ENCODE measurements at places on chromosomes 5 and 9.

DNA sequence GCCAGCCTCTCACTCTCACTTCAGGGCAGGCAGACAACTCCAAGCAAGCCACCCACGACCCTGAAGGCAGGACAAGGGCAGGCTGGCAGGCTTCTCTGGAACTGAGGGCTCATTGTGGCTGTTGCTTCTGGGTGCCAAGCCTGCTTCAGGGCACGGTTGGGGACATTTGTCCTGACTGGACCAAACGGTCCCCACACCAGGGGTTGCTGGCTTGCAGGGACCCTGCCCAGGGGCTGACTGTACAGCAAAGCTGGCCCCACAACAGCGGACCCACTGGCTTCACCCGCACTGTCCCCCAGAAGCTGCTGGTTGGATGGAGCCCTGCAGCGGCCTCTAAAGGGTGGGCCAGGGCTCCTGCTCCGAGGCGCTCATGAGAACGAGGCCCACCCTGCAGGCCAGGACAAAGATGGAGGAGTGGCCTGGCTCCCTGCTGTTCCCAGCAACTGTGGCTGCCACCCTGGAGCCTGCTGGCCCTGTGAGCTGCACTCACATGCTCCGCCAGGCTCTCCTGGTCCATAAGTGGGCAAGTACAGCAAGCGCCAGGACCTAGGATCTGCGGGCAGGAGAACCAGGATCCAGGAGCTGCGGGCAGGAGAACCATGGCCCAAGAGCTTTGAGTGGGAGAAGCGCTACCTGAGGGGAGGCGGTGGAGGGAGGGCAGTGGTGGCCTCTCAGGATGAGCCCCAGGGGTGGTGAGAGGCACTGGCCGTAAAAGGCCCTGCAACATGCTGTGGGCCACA is 34.4 kb upstream of the NSMF start:
- DNase-seq, result no peak

DNA sequence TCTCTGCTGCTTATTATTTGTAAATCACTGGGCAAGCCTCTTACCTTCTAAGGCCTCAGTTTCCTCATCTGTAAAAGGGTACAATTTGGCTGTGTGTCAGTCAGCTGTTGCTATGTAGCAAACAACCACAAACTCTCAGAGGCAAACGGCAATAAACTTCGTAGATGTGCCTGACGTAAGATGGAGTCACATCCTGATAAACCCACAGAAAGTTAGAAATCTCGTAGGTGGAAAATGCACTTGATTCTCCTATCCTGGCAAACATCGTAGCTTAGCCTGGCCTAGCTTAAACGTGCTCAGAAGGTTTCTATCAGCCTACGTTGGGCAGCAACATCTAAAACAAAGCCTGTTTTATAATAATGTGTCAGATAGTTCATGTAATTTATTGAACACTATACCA is 35.0 kb upstream of the UNC5A start:
- DNase-seq, result no peak

DNA sequence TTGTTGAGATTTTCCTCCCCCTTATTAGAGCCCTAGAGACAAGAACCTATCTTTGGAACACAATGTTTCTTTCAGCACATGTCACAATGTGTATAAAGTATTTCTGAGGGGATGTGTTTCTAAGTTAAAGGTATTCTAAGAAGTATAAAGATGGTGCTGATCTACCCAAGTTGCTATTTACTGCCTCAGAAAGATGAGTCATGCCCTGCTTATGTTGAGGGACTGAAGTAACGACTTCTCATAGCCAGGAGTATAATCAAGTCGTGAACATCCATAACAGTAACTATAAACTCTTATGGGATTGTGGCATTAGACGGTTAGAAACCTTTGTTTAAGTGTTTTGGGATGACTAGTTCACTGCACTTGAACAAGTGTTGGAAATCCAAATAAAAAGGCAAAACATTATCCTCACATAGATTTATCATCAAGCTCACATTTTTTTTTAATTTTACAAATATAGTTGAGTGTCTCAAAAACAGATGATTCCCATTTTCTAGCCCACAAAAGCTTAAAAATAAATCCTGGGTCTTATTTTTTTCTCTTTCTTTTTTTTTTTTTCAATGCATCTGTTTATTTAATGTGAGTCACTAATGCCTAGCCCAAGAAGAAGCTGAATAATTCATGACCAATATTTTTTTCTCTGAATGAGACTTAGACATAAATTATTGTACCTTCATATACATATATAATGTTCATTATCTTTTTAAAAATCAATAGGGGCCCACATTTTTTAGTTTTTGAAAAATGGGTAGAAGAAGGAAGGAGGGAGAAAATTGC is 12.2 kb upstream of the TMEM252 start:
- no peak for DNase-seq

GRCh38 chr9:95721061-95721531 is 154.4 kb upstream of the ERCC6L2 start:
- DNase-seq, result no peak

- no peak for DNase-seq
Observed at GRCh38 chr9:108416324-108416723, 439.5 kb downstream of the ACTL7B start.

DNA sequence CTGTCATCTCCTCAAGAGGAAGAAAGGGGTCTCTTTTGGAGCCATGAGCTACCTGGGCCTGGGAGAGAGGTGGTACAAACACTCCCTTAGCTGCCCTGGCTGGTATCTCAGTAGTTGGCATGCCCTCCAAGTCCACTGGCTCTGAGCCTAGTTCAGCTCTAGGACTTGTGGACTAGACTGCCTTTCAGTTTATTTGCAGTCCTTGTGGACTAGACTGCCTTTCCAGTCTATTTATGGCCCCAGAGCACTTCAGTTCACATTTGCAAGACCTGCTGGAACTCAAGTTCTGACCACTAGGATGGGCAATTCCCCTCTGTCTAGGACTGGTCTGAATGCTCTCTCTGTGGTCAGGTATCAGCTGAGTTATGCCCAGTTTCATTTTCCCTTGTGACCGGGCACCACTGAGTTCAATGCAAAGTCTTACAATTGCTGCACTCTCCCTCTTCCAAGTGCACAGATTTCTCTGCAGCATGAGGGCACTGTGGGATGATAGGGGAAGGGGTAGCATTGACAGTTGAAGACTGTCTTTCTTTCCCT is 1019.0 kb downstream of the TAF11L14 start:
- DNase-seq, result no peak

DNA sequence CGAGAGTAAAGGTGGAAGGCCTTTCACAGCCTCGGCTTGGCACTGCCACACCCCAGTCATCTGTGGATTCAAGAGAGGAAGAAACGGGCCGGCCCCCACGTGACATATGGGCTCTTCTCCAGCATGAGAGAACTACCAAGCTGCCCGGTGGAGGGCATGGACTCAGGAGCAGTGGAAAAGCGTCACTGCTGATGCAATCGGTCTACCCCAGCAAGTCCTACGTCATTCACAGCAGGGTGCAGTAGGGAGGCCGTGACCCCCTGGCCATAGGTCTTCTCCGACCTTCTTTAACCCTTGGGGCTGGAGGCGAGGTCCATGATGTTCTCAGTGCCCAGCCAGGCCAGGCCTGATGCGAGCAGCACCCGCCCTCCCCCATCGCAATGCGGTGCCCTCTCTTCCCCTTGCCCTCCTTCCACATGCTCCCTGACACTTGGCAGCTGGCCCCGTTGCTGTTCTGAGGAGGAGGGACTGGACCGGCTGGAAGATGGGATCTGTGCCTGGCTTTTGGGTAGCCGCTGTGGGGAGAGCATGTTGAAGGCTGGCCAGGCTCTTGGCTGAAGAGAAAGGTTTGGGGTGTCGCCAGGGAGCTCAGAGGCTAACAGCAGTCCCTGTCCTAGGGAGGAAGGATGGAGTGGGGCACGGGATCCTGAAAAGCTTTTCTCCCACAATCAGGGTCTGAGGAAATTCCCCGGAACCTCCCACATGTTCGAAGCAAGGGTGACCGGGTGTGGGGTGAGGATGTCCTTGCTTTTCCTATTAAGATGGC is 89.8 kb downstream of the LIFR start:
- no peak for DNase-seq

- DNase-seq, result no peak
Observed at GRCh38 chr5:35229076-35230037, 930 bp downstream of the PRLR start.

GRCh38 chr9:4828761-4829160 is 36.0 kb downstream of the RCL1 start:
- no peak for DNase-seq

DNA sequence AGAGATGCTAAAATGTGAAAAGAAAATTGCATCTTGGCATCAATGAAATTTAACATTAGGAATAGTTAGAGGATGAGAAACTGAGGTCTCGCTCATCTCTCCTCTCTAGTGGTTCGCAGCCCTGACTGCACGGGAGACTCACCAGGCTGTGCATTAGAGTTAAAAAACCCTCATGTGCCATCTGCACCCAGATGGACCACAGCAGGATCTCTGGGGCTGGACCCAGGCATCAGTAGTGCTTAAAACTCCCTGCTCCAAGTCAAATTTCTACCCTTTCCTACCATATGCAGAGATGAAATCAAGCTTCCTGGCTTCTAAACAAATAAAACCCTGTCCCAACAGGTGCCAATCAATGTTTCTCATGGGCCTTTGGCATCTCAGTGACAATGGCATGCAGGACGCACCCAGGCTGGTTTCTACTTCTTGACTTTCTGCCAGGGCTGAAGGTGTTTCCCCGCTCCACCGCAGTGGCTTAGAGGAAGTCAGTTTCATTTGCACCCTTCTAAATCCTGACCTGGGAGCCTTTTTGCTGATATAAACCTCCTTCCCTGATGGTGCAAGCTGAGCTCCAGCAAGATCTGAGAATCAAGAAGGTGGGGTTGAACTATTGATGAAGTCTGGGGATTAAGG is 132.6 kb downstream of the NSG2 start:
- DNase-seq, result no peak

- DNase-seq, result no peak
Observed at GRCh38 chr9:105416840-105417239, 31.0 kb upstream of the FSD1L start.

- peak; percentile 32 for DNase-seq
Observed at GRCh38 chr9:25678147-25678666, at the start of gene TUSC1. Gene TUSC1, minus strand, starts transcription at chr9:25678444. Its CDS starts 132 bp downstream, at chr9:25678312.

DNA sequence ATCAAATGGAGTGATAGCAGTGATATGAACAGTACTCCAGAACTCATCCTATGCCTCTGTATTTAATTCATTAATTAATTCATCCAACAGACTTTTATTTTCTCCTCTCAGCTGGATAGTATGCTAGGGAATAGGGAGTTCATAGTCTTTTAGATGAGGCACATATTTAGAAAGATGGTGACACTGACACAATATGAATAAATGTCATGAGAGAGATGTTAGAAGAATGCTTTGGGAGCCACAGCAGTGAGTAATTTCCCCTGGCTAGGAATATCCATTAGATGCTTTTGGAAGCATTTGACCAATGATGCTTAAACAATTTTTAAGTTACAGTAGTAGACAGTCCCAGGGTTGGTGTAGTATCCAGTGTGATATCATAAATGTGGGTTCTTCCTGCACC is 428.7 kb upstream of the SGCD start:
- no peak for DNase-seq

GRCh38 chr5:72477644-72478043 is 29.6 kb downstream of the ZNF366 start:
- DNase-seq, result no peak

DNA sequence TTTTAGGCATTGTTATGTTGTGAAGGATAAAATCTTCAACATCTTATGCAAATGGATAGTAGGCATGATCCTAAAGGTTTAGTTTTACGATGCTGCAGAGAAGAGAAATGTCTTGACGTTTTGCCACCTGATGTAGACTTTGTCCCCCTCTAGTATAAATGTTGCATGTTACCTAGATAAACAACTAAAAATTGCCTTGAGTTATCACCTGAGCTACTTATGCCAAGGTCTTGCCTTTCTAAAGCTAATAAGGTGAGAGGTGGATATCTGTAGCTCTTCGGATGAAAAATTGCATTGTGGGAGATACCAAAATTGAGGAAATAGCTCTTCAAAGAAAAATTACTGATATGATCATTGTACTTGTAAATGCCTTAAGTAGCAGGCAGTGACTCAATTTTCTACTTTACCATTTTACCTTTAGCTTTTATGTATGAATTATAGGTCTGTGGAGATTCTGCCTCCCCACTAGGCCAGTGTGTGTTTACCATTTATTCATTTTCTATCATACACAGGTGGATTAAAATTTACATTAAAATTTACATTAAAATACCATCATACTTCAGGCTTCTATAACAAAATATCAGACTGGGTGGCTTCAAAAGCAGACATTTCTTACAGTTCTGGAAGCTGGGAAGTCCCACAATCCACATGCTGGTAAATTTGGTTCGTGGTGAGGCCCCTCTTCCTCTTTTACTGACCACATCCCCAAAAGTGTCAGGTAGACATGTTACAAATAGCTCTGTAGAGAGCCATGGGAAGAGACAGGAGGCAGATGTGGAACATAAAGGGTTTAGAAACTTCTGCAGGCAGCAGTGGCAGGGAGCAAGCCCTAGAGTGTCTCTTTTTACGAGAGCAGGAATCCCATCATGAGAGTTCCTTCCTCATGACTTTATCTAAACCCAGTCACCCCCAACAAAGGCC is 100.7 kb upstream of the ERBIN start:
- no peak for DNase-seq

- no peak for DNase-seq
Observed at GRCh38 chr5:8641786-8642505, 773.0 kb downstream of the MTRR start.

GRCh38 chr5:169728-170094 is 21.6 kb upstream of the LRRC14B start:
- no peak for DNase-seq

DNA sequence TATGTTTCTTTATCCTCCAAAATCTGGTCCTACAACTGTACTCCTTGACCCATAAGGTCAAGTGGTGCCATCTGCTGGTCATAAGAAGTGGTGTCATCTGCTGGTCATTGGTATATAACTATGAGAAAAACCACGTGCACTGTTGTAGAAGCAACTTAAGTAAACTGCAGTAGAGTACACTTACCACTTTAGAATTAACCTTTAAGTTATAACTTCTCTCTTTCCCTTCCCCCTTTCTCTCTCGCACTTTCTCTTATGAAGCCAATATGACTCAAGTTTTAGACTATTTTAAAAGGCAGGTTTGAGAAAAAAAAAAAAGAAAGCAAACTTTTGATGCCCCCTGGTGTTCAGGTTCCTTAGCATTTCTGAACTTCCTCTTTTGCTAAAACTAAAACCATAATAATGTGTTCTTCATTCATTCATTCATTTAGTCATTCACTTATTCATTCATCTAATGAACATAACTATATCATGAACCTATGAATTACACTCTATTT is 12.8 kb upstream of the MTAP start:
- no peak for DNase-seq

DNA sequence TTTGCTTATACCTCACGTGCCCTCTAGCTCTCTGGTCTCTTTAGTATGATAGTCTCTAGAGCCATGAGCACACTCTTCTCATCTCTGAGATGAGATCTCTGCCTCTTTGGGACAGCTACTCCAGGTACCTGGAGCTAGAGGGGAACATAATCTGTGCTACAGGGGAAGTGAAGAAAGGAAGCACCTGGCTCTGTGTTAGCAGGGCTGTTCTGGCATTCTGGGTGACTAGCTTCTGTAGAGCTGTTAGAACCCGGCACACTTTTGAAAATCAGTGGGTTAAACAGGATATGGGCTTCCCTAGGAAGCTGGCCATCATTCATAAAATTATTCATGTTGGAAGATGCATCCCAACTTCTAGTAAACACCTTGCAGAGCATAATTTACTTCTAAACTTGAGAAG is 224.8 kb downstream of the MCTP1 start:
- no peak for DNase-seq

GRCh38 chr5:38039826-38040225 is 200.0 kb upstream of the GDNF start:
- DNase-seq, result no peak

GRCh38 chr9:32577316-32577715 is 4.4 kb upstream of the NDUFB6 start:
- DNase-seq, result no peak
